Stimulated activated CD8-positive, alpha-beta memory T cell treated with anti-CD3 and anti-CD28 coated beads, Interleukin-4, amount 100 ng/mL, for 1 hour (primary cell): ENCODE measurements at places on chromosomes 11 and 22.

- DNase-seq = no peak
Measured at GRCh38 chr22:46652081-46652846, 32.1 kb downstream of the GRAMD4 start.

GRCh38 chr11:61378713-61379313, 13.6 kb upstream of the TMEM216 start:
- DNase-seq = no peak

GRCh38 chr11:44407211-44407996, 97.5 kb upstream of the ALX4 start:
- no peak for DNase-seq

DNA sequence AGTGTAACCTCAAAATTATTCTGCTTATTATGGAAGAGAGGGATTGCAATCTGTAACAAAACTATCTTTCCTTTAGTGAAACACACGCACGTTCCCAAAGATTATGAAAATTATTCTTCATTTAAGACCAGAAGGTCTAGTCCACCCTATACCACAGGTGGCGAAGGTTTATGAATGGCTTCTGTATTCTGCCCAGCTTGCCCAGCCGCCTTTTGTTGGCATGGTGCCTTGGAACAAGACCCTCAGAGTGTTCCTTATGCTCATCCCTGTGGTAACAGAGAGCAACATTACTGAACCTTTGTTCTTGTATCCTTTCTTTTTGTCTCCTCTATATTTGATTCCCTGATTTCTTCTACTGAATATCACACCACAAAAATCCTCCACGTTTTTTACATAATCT, 116.4 kb downstream of the FAR1 start:
- DNase-seq = no peak

DNA sequence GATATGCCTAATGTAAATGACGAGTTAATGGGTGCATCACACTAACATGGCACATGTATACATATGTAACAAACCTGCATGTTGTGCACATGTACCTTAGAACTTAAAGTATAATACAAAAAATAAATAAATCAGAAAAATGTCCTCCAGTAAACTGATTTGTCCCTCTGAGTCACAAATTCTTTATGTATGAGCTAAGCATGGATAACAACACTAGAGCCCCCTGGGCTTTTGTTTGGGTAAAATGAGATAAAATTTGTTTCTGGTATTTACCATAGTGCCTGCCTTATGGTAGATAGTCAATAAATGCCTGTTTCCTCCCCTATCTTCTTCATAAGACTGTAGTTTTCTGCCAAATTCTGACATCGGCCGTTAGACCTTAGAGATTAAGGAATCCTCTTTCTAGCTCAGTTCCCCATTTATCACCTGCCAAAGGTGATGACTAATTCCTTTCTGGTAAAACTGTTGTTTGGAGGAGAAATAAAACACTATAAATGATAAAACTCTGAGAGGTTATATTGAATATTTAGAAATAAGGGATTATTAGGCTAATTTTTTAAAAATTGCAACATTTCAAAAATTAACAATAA, 43.6 kb upstream of the LUZP2 start:
- DNase-seq = no peak

- no peak for DNase-seq
Measured at GRCh38 chr11:73755670-73756069, 5.2 kb downstream of the RAB6A start.

- DNase-seq = no peak
Measured at GRCh38 chr22:39935116-39935515, 25.1 kb upstream of the TMA7B start.

DNA sequence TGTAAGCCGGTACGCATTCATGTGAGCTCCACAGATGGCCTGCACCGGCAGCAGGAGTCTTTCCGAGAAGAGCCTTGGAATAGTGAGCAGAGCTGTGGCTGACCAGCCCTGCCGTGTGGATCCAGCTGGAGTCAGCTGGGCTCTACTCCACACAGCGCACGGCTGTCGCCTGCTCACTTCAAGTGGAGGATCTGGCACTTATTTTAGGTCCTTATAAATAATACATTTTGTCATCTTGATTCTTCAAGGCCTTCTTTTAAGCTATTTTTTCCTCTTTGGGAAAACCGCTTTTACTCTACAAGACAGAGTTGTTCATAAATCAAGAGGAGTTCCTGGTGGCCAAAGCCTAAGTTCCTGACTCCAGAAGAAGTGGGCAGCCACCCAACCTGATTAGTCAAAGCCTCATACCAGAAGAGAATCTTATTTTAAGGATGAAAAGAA, 93.8 kb downstream of the KCNC1 start:
- DNase-seq = no peak

GRCh38 chr11:17544181-17544622, at the start of gene USH1C:
USH1C (minus strand) TSS chr11:17544416; CDS start chr11:17544307, 109 bp downstream.
- DNase-seq = no peak

- no peak for DNase-seq
Measured at GRCh38 chr11:76672431-76673175, 2.1 kb upstream of the LRRC32 start.
